DMS153 (cell line): ENCODE measurements at places on chromosomes 5 and 9.

- DNase-seq: no peak
These were observed 25.7 kb downstream of the RAPGEF1 start for GRCh38 chr9:131714161-131714646.

- no peak for DNase-seq
These were observed 1.5 kb upstream of the ANKHD1 start for GRCh38 chr5:140399979-140400729.

- DNase-seq: no peak
These were observed 5.7 kb downstream of the TMEM245 start for GRCh38 chr9:109113892-109114609.

GRCh38 chr9:98220911-98221310 is 28.5 kb upstream of the CORO2A start:
- no peak for DNase-seq

GRCh38 chr5:36365896-36366295 is 64.2 kb upstream of the RANBP3L start:
- DNase-seq: no peak

DNA sequence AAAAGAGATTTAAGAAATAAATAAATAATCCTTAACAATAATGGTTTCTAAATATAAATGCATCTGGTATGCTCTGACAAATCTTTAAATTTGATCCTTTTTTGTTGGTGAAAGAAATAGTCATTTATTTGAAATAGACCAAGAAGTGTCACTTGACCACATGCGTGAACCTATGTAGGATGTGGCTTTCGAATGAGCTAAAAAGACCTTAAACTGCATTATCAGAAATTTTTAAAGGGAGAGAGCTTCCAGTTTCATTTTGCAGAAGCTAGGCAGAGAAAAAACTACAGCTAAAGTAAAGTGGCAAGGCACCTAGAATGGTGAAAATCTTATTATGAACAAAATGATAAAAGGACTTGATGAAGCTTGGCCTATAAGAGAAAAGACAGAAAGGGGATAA is 309.2 kb upstream of the EFNA5 start:
- no peak for DNase-seq

DNA sequence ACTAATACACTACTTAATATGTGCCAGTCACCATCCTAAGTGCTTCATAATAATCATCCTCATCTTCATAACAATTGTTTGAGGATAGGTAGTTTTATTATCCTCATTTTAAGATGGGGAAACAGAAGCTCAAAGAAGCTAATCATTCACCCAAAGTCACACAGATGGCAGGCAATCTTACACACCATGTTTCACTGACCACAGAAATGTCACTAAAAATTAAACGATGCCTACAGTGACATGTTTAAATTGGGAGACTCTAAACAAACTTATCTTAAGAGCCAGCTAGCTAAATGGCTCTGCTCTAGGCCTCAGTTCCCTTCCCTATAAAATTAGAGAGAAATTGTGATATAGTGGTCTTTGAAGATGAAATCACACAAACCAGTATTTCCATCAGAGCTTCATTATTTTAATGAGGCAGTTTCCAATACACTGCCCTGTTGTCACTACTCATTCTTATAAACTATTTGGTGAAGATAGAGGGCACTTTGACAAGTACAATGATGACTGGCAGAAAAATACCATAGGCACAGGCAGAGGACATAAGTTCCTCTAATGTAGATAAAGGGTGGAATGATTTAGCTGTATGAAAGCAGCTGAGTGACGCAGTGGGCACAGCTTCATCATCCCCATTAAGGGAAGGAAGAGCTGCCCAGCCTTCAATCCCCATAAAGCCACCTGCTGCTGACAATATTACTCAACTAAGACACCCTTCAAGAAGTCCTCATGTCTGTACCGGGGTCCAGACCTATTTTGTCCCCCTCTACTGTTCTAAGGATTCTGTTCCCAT is 224.1 kb downstream of the ACTL7B start:
- DNase-seq: no peak

DNA sequence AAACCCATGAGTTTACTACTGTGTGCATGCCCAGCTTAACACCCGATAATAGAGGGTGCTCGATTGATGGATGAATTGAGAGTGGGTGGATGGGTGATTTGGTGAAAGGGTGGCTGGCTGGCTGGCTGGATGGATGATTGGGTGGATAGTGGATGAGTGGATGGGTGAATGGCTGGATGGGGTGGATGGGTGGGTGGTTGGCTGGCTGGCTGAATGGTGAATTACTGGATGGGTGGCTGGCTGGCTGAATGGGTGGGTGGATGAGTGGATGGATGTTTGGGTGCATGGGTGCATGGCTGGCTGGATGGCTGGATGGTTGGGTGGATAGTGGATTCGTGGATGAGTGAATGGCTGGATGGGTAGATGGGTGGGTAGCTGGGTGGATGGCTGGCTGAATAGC is 201.1 kb downstream of the IRX1 start:
- DNase-seq: no peak

DNA sequence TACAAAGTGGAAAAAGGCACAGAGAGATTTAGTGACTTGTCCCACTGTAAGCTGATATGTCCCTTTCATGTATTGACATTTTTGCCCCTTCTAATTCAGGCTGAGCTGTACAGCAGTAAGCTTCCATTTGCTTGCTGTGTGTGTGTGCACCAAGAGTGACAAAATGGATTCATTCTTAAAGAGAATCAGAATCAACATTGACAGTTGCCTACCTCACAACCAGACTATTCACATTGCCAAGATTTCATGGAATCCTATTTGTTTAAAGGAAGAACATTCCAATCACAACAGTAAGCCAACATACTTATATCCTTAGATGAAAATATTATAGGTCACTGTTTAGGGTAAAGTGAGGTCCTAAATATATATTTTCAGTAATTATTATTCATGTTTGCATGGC is 102.6 kb downstream of the TMEM232 start:
- DNase-seq: no peak

DNA sequence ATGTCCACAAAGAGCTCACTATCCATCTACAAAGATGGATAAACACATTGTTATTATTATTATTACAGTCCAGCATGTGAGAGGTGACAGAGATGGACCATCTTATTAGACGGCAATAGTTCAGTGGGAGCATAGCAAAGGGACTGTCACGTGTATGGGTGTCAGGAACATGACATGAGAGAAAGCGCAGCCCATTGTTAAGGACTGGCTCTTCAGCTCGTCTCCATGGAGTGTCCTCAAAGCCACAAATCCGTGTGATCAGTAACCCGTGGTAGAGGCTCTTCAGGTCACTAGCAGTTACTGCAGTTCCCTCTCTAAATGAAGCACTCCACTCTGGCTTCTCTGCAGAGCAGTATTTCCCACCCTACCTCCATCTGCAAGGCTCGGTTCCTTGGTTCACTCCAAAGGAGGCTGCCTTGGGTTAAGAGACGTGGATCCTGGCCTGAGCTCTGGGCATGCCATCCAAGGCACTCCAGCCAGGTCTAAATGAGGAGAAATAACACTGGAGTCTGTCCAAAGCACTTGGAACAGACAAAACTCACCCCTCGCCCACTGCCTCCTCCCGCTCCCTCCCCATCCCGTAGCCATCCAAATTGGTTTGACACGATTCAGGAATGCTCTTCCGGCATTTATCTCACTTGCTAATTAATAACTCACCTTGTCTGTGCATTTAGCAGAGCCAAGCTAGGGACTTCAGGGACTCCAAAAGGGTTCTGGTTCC is 122.3 kb upstream of the WWC1 start:
- DNase-seq: peak; percentile 11

DNA sequence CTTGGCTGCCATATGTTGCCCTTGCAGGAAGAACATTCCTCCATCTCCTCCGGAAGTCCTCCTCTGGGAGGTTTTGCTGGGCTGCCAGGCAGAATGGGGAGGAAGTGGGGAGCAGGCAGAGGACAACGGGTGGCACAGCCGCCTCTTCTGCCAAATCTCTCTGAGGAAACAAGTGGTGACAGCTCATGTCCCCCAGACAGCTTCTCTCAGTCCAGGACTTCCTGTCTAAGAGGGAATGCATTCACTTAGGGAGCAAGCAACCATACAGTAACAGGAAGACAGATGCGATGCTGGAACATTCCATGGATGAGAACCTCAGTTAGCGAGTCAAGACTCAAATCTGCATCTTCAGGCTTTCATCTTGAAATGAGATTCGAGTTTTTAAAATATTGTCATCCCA is 701.0 kb downstream of the SEMA5A start:
- no peak for DNase-seq

DNA sequence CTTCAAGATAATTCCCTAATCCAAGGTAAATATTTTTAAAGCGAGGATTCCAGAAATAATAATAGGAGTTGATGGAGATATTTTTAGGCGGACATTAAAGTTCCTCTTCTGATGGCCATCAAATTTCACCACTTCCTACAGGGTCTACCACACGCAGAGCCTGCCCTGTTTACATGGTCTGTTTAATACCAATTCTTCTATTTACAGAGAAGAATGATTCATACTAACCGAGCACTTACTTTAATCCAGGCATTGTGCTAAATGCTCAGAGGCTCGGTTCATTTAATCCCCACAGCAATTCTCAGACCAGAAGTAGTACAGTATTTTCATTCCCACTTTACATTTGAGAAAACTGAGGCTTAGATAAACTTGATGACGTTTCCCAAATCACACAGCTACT is 3.0 kb upstream of the ITGA1 start:
- no peak for DNase-seq

DNA sequence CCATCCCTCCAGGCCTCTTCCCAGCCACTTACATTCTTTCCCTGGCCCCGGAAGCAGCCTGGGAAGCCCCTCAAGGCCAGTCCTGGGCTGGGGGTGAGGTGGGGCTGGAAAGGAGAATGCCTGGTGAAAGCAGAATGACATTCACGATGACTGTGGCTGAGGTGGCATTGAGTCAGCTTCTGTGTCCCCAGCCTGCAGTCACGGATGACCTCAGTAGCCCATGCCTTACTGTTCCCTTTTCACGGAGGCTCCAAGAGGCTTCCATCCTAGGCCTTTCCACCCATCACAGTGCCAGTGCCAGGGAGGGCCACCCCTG is 2.7 kb downstream of the PRDM12 start:
- no peak for DNase-seq

DNA sequence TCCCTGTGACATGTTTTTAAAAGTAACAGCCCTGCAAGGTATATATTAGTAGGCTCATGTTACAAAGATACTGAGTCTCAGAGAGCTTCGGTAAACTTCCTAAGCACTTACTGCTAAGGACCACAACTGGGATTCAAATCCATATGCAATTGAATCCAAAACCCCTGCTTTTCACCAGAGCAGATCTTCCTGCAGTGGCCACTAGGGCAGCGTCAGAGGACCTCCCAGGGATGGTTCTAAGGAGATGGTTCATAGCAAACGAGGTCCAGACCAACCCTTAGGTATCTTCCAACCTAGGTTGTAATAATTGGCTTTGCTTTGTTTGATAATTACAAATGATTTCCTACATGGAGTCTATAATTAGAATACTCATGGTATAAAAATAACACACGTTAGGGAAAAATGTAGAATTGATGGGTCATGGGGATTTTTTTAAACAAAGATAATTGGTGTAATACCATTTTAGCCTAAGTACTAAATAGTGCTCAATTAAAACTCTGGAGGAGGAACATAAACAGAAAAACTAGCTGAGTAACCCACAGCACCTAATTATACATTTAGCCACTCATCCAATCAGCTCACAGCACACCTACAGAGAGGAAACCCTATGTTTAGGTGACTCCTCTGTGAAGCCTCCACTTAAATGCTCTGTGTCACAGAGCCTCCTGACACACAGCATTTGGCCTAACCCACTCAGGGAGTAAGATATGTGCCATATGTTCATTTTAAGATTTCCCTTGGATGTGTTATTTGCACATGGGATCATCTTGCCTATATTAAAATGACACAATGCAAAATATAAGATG is 10.0 kb upstream of the CAST start:
- no peak for DNase-seq

- DNase-seq: no peak
These were observed 336.9 kb upstream of the DMAC1 start for GRCh38 chr9:8136477-8136876.

- no peak for DNase-seq
These were observed 39.6 kb upstream of the DMXL1 start for GRCh38 chr5:119031011-119031886.

- DNase-seq: no peak
These were observed 265.6 kb downstream of the TMEM232 start for GRCh38 chr5:110460837-110461236.

DNA sequence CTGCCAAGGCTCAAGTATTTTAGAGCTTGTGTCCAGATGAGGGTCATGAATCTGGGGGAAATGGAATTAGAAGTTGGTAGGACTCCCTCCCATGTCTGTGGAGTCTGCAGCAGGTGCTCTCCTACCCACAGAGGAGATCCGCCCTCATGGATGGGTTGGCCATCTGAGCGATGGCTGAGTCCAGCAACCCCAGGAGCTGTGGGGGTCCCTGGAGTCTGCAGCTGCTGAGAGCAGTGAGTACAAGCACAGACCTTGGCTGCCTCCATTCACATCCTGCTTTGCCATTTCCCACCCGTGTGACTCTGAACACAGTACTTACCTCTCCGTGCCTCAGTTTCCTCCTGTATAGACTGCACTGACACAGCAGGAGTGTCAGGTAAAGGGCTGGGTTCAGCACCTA is 25.8 kb upstream of the SYNPO start:
- DNase-seq: no peak

GRCh38 chr5:172632346-172633092 is 8.5 kb upstream of the NEURL1B start:
- no peak for DNase-seq

DNA sequence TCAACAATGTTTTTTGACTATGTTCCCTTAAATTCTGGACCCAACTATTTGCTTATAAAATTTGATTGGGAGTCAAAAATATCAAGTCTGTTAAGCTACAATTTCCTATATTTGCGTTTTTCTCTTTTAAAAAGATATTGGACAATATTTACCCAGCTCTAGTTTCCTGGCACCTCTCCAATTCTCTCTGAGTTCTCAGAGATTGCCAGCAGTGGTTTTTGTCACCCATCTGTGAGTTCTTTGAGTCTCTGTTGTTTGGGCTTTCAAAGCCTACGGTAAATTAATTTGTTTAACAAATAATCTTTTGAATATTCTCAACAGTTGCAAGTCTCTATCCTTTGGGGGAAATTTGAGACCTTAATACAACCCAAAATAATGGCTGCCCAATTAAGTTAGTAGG is 174.2 kb upstream of the PUM3 start:
- no peak for DNase-seq

DNA sequence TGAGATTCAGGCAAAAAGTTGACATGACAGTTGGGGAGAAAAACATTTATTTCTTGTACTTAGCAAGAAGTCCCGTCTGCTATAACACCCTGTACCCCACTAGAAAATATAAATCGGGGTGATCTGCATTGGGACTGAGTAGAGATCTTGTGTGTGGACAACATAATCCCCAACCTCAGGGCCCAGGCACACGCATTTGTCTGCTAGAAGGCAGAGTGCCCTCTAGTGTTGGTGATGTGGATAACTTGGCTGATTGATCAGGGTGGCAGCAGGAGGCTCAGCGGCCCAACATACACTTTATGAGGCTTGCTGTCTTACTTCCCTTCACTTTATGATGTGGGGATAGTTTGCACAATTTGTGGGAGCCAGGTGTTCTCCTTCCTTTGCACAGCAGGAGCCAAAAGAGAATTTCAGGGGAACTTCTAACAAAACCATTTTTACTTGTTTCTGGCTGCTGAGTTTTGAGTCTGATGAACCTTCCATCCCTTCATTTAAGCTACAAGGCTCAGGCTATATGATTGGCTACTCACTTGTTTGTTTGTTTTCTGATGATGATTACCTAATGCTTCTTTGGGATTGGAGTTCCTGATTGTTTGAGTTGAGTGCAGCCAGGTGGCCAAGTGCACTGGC is 263.2 kb downstream of the DMAC1 start:
- peak; percentile 5 for DNase-seq
